ENCODE measurements at places on chromosomes 1 and 21. TPM values are rescaled to one million over a fixed set of nuclear protein-coding genes. Genes with fewer than 3 reads are reported as not detected.

GRCh38 chr1:89953929-89954328 is 41.0 kb upstream of the ZNF326 start:
- DNase-seq, result no peak

GRCh38 chr21:28387220-28387619 is 605.5 kb downstream of the LTN1 start:
- DNase-seq, result no peak

DNA sequence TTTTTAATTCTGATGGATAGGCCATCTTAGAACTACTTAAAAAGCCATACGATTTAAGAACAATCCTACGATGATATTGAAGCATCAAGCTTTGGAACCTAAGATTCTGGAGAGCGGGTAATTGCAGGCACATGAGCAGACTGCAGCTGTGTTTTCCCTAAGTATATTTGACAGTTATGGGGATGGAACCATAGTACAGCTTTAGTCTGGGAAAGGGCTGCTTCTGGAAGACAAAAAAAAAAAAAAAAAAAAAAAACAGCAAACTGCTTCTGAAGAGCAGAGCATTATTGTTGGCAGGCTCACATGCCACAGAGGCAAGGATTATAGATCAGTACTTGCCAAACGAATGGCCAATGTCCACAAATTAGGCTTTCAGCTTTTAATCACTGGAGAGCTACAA is 1618.7 kb downstream of the AMY1C start:
- no peak for DNase-seq

DNA sequence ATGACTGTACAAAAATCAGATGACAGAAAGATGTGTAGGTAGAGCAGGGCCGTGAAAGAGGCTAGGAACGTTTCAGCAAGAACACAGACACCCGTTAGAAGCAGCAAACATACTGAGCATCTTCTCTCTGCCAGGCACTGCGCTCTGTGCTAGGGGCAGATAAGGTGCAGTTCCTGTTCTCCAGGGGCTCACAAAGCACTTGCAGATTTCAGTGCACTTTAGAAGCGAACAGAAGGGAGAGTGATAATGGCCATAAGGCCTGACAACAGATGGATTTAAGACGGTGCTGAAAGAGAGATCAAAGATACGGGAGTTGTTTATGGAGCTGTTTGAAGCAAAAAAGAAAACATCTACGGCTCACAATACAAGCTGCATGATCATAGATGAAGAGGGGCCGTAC is 200.3 kb upstream of the FOXD3 start:
- DNase-seq, result no peak

- DNase-seq, result peak; percentile 77
Measured at GRCh38 chr1:31939484-31940329, 1.5 kb upstream of the PTP4A2 start.

DNA sequence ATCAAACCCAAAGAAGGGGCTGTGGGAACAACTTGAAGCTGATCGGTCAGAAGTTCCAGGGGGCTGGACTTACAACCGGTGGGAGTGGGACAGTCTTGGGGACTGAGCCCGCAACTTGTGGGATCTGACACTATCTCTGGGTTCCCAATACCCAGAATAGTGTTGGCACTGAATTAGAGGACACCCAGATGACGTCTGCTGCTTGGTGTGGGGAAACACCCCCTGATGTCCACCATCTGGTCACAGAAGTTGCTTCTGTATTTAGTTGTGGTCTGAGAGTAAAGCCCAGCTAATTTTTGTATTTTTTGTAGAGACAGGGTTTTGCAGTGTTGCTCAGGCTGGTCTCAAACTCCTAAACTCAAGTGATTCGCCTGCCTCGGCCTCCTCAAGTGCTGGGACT is 28.8 kb downstream of the SERBP1 start:
- no peak for DNase-seq

- no peak for DNase-seq
Measured at GRCh38 chr1:44040846-44041245, 9.6 kb upstream of the SLC6A9 start.

- DNase-seq, result no peak
Measured at GRCh38 chr1:11874624-11875023, 15.9 kb upstream of the NPPB start.

Gene TAF5L
- total RNA-seq, result 13.6 TPM

Gene TSTD1
- total RNA-seq, result 88.6 TPM

Gene OR2M3
- not detected for total RNA-seq

Data from upper lobe of left lung (tissue), 6 donors.